NCI-H1417 (cell line): ENCODE measurements at places on chromosomes 1 and 21.
A peak's percentile ranks its signal among the peaks of the same experiment; 100 is the strongest.

DNA sequence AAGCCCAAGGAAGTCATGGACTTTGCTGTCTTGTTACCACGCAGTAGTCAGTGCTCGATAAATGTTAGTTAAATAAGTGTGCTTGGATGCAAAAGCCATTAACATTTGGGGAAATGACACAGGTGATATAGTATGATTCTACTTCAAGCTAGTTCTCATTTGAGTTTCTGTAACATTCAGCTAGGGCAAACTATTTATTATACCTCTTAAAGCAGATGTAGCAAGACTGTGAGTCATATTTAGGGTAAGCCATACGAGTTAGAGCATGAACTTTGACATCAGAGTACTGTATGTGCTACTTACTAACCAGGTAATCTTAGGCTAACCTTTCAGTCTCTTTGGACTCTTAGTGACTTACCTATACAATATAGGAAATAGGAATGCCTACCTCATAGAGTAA, 21.0 kb downstream of the CLCA4 start:
- no peak for DNase-seq

DNA sequence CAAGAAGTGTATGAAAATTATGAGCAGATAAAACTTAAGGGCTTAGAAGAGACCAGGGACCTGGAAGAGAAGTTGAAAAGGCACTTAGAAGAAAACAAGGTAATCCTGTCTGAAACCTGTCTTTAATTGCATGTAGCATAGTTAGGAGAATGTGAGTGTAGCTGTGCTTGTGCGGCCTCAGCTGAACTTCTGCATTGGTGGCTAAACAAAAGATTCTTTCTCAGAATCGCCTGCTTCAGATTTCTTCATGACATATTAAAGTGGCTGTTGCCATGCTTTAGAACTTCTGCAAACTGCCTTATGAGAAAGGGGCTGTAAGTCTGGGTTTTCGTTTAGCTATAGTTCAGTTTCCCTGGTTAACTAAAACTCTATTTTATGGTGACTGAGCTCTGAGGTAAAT, 94.5 kb downstream of the VPS26C start:
- DNase-seq: no peak

DNA sequence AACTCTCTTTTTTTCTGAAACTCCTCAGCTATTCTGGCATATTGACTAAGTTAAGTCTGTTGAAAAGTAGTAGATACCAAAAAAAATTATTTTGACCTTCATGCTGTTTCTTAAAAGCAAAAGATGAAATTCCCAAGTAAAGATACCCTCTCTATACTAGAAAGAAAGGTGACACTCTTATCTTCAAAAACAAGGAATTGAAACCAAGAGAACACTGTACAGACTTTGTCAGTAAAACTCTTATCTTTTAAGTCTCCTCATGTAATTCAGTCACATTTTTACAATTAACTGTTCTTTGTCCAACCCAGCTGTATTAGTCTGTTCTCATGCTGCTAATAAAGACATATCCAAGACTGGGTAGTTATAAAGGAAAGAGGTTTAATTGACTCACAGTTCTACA, 496.2 kb downstream of the LTN1 start:
- DNase-seq: no peak

- DNase-seq: no peak
Observed at GRCh38 chr1:3135744-3136455, 66.9 kb downstream of the PRDM16 start.

DNA sequence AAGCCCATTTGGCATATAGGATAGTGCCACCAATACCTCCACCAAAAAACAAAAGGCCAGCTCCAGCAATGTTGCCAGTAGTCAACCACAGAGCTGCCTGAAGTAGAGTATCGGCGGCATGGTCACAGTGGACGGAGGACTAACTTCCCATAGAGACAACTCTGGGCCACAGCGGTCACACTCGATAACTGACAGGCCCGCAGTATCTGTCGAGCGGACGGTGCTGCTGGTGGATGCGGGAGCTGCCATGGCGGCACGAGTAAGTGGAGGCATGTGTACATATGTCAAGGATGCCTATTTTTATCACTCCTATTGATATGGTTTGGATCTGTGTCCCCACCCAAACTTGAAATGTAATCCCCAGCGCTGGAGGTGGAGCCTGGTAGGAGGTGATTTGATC, 4.1 kb downstream of the KRTAP12-1 start:
- DNase-seq: no peak

- no peak for DNase-seq
Observed at GRCh38 chr1:24424207-24424606, 8.6 kb downstream of the NIPAL3 start.

- DNase-seq: peak; percentile 38
Observed at GRCh38 chr1:202282025-202282371, 59.7 kb downstream of the UBE2T start.

- DNase-seq: peak; percentile 71
Observed at GRCh38 chr21:39788383-39788782, 43.4 kb downstream of the IGSF5 start.

DNA sequence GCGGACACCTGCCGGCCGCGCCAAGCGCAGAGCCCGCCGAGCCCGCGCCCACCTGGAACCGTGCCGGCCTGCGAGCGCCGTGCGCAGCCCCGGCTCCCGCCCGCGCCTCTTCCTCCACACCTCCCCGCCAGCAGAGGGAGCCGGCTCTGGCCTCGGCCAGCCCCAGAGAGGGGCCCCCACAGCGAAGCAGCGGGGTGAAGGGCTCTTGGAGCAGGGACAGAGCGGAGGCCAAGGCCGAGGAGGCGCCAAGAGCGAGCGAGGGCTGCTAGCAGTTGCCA, 50.1 kb upstream of the KRTAP19-8 start:
- DNase-seq: no peak

- no peak for DNase-seq
Observed at GRCh38 chr1:52582116-52582696, 20.0 kb upstream of the GPX7 start.

- DNase-seq: peak; percentile 27
Observed at GRCh38 chr1:160085686-160086455, 4.5 kb downstream of the KCNJ9 start.

GRCh38 chr1:172343240-172344160, 77.0 kb upstream of the C1orf105 start:
- DNase-seq: no peak

DNA sequence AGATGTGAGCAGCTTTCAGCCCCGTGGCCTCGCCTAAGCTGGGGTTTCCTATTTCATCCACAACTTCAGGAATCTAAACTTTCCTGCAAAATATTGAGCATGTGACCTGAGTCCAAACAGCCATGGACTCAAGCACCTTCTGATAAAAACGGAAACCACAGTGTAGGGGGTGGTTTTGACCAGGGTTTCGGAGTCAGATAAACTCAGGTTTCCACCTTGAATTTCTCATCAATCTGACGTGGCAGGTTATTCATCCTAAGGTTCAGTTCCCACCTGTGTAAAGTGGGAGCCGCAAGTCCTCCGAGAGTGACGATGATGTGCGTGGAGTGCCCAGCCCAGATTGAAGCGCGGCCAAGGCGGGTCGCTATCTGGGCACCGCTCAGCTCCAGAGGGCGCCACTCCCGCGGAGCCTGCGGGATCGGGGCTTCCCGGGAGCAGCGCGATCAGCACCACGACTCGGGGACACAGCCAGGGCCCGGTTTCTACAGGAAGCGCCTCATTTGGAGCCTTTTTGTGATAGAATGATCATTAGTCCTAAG, 871 bp upstream of the ETS2 start:
- DNase-seq: peak; percentile 71

DNA sequence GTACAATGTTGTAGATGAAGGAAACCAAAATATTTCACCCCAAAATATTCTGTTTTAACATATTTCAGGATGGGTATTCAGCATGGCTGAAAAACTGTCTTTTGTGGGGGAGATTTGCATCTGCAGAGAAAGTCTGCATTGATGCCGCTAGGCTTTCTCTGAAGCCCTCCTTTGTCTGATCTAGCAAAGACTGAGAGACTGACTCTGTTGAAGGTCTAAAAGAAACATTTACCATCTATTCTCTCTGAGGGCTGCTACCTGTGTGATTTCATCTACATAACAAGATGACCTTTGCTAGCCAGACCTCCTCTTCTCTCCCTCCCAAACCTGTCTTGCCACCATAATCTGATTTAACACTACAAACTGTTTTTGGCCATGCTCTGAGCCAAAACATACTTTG, 12.4 kb upstream of the MT1HL1 start:
- no peak for DNase-seq

DNA sequence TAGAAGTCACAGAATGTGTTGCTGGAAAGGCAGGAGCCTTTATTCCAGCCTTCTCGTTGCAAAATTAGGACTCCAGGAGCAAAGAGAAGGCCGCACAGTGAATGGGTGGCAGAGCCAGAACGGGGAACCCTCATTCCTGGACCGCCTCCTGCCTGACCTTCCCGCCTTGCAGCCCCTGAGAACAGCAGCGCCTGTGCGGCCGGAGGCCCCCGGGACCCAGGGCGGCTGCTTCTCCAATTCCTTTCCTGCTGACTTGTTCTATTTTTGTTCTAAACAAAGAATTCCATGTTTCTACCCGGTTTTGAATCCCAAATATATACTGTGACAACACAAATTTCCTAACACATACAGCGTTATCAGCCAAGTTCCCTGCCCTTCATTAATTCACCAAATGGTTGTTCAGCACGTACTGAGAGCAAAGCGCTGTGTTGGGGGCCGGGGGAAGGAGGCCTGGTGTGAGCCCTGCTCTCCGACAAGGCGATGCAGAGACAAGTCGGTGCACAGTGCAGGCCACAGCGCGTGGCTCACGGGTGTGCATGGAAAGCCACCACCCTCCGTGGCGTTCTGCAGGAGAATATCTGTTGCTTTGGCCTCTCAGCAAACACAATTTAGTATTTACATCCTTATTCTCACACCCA, 31.9 kb upstream of the COL6A2 start:
- no peak for DNase-seq

DNA sequence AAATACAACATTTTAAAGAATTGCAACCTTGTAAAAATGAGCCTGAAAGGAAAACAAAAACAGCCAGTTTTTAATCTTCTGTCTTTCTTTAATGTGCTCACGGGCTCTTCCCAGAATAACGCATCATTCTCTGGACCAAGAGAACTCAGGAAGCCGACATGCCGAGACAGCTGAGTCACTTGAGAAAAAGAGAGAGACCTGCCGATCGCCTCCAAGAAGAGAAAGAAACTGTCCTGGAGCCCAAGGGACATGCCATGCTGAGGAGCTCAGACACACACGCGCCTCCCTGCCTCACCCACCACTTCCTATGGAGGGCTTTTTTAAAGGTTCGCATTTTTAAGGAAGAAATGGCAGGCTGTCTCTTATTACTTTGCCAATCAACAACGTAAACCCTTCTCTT, 176.4 kb downstream of the ZNF281 start:
- no peak for DNase-seq

DNA sequence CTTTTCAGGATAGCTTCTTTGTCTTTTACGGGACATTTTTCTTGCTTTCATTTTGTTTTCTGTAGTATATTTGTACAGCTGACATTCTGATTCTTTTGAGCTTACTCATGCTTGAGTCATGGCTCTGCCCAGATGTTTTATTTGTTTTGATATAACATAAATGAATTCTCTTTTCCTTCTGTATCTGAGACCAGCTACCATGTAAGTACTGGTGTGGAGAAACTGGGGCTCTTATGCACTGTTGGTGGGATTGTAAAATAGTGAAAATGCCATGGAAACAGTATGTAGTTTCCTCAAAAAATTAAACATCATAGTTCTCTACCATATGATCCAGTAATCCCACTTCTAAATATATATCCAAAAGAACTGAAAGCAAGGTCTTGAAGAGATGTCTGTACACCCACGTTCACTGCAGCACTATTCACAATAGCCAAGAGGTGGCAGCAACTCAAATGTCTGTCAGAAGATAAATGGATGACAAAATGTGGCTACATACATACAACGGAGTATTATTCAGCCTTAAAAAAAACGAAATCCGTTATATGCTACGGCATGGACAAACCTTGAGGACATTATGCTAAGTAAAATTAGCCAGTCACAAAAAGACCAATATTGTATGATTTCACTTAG, 61.4 kb downstream of the EIF2B3 start:
- no peak for DNase-seq

- no peak for DNase-seq
Observed at GRCh38 chr1:160789051-160789701, 6.8 kb upstream of the LY9 start.

DNA sequence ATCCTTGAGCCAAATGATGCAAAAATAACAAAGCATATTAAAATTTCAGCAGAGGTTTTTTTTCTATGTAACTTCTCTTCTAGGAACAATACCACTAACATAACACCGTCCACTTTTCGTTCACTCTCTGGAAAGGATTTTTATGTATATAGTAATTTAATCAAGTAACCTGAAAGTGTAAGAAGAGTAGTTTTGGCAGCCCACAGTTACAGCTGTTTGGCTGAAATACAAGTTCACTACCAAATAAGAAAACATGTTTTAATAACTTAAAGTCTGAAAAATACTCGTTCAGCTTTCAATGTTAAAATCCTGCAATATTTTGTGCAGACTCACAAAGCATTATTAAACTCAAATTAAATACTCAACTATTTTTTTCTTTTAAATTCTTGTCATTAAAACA, 896.8 kb upstream of the ADGRL4 start:
- no peak for DNase-seq

DNA sequence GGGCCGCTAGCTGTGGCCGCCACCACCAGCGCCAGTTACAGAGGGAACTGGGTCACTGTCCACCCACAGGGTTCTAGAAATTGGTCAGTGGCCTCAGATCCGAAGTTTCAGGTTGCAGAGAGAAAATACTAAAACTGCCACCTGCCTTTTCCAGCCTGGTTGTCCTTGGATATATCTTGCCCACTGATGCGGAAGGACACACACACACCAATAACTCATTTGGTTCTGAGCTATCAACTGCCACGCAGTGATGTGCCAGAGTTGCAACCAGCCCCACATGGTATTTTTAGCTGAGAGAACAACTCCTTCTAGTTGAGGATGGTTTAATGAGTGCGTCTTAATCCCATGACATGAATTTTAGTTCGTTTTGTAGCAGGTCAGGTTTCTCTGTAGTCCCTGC, 68.1 kb downstream of the SH3BGR start:
- DNase-seq: peak; percentile 18

- DNase-seq: no peak
Observed at GRCh38 chr1:112253366-112253765, 142.6 kb upstream of the CTTNBP2NL start.

DNA sequence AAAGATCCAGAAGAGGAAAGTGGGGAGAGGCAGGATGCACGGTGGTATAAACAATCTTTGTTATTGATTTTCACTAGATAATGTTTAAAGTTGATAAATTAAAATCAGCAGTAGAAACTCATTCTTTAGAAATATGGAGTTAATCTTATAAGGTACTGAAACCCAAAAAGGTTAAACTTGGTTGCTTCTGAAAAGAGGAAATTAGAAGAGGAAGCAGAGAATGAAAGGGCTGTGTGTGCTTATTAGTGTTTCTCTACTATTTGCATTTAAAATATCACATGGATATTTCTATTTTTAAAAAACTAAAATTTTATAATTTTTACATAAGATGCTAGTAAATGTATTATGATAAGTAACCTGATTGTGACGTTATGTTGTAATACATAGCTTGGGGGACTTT, 24.4 kb downstream of the C1orf141 start:
- no peak for DNase-seq

- no peak for DNase-seq
Observed at GRCh38 chr1:41547781-41548560, 63.5 kb upstream of the EDN2 start.
